ENCODE measurements at places on chromosomes 16 and 17.
A peak's percentile ranks its signal among the peaks of the same experiment; 100 is the strongest.

DNA sequence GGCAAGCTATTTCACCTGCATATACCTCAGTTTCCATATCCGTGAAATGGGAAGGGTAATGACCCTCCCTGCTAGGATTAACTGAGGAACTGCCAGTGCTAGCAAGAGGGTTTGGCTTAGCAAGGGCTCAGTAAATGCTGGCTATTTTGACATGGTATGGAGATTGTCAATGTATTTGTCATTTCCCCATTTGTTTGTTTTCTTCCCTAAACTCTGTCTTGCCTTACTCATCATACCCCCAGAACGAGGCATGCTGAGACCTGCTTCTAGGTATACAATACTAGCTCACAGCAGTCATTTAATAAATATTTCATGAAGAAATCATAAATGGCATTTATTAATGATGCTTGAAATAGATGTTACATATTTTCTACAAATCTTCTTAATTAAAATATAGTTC, 124.0 kb downstream of the DYNLRB2 start:
- DNase-seq, result no peak

DNA sequence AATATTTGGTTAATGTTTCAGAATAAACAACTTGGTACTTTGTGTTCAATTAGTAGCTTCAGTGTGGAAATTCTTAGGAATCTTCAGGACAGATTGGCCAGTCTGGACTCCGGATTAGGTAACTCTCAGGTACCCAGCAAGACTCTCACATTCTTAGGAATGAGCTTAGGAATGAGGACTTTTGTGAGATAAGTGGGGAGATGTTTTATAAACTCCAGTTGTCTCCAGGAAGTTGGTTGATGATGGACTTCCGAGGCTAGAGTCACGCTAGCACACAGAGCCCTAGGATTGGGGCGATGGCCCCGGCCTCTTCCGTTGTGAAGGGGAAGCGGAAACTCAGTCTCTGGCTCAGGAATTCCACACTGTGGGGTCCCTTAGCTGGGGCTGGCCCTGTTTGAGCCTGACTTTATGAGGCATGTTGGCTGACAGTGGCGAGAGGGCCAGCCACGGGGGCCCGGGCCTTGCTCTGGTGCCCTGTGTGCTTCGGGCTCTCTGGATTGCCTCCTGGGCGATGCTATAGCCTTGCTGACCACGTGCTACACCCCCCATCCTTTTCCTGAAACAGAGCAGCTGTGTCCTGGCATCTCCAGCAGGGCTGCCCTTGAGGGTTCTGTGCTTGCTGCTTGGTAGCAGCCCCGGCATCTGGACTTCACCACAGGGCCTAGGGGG, 32.4 kb downstream of the RAB11FIP3 start:
- DNase-seq, result no peak

DNA sequence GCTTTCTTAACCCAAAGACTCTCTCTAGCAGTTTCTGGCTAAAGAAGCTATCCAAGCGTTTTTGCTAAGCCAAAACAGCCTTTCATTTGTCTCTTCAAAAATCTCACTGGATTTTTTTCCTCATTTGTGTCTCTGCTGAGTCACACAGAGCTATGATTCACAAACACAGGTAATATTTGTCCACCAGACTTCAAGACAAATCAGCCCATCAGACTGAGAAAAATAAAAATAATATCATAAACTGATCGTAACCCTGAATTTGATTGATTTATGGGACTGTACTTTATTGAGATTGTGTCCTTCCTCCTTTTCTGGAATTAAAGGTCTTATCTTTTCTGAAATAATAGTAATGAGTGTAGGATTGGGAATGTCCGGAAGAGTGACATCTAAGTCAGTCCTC, 25.8 kb downstream of the TRIM16 start:
- DNase-seq, result no peak

- DNase-seq, result no peak
Measured at GRCh38 chr17:50642071-50642721, 7.5 kb downstream of the ABCC3 start.

GRCh38 chr16:2150418-2151187, 2.2 kb downstream of the RAB26 start:
- DNase-seq, result no peak

DNA sequence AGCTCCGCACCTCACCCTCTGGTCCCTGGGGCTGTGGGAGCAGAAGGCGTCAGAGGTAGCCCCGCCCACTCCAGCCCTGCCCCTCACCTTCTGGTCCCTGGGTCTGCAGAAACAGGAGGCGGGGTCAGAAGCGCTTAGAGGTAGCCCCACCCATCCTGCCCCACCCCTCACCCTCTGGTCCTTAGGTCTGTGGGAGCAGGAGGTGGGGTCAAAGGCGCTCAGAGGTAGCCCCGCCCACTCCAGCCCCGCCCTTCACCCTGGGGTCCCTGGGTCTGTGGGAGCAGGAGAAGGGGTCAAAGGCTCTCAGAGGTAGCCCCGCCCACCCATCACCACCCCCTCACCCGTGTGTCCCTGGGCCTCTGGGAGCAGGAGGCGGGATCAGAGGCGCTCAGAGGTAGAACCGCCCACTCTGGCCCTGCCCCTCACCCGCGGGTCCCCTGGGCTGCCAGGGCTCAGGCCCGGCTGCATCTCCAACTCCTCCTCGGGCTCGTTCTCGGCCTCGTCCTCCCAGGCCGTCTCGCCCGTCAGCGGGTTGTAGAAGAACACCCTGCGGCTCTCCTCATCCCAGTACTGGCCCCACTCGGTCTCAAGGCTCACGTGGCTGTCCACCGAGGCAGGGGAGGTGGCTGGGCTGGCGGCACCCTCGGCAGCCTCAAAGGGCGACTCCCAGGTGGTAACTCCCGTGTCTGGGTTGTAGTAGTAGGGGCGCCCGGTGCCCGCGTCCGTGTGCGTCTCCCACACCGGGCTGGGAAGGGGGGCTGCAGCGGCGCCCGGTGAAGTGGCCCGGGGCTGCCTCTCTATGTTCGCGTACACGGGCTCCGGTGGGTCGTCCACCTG, 27.2 kb downstream of the ARHGAP27 start:
- DNase-seq, result peak; percentile 95

- DNase-seq, result no peak
Measured at GRCh38 chr16:57574646-57575467, 32.4 kb downstream of the ADGRG5 start.

DNA sequence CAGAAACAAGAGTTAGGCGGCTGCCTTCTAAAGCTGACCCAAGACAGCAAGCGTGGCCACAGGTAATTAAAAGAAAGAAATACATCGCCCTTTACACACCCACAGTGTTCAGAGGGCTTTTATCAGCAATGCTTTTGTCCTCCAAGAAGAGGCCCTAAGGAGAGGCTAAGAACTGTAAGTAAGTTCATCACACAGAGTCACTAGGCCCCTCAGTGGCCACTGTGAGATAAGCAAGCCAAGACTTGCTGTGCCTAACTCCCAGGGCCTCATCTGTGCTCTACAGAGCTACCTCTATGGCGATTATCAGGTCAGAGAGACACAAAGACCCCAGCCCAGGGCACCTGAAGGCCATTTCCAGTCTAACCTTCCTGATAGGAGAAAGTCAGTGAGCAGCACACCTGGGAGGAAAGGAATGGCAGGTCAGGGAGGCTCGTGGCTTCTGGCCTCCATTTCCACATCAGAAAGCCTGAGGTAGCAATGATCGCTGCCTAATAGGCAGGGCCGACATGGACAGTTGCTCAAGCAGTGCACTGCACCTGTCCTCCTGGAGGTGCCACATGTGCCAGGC, 545.2 kb upstream of the CDH11 start:
- no peak for DNase-seq

DNA sequence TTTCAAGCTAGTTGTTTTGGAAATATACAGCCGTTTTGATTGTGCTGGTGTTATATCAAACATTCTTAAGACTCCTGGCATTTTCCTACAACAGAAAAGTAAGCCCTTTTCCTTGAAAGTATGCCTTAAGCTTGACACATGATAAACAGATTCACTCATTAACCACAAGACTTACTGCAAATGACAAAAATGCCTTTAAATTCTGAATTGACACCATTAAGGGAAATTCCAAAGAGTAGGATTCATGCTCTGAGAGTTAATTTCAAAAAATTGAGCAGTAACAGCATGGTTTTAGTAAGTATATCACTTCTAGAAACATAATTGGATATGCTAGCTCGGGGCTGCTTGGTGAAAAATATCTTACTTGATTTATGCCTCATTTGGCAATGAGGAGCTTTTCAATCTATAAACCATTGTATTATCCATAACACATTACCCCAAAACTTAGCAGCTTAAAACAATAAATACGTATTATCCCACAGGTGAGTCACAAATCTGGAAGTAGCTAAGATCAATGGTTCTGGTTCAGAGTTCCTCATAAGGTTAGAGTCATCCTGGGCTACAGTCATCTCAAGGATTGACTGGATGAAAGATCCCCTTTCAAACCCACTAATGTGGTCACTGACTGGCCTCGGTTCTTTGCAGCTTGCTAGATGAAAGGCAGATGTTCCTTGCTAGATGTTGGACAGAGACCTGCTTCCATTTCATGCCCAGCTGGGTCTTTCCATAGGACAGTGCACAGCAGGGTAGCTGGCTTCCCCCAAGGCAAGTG, 8.2 kb upstream of the PHAF1 start:
- DNase-seq, result no peak

- DNase-seq, result no peak
Measured at GRCh38 chr16:31471241-31471874, 594 bp upstream of the TGFB1I1 start.

- no peak for DNase-seq
Measured at GRCh38 chr16:47884116-47884725, 271.6 kb downstream of the ABCC12 start.

- no peak for DNase-seq
Measured at GRCh38 chr16:24652803-24653202, 76.6 kb upstream of the TNRC6A start.

- no peak for DNase-seq
Measured at GRCh38 chr16:50702725-50703124, 9.3 kb downstream of the NOD2 start.

- DNase-seq, result no peak
Measured at GRCh38 chr16:29745121-29745852, 503 bp downstream of the C16orf54 start.

DNA sequence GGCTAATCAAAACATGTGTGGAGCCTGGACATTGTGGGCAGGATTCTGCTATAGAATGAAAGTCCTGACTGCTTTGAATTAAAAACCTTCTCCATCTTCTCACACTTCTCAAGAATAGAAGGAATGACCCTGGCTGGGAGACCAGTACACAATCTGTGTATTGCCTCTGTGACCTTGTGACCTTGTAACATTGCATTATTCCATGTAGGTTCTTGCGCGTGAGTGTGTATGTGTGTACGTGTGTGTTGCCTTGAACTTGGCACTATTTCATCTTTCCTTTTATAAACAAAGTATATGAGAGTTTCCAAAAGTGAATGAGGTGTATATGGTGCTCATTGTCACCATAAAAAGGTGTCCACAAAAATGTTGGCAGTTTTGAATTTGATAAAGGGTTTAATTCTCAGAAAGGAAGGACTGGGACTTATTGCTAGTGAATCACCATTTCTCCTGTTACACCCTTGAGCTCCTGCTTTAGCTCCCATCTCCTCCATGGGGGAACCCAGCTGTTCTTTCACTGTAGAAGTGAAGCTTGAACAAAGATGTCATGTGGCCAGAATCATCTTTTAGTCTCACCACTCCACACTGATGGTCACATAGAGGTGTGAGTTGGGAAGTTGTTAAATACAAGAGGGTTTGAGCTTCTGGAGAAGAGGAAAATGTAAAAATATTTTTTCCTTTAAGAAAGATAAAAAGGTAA, 244.9 kb downstream of the FTO start:
- no peak for DNase-seq

- DNase-seq, result no peak
Measured at GRCh38 chr16:7017006-7017662, 315.5 kb upstream of the RBFOX1 start.

- DNase-seq, result no peak
Measured at GRCh38 chr17:17774009-17774881, 62.5 kb downstream of the SREBF1 start.

DNA sequence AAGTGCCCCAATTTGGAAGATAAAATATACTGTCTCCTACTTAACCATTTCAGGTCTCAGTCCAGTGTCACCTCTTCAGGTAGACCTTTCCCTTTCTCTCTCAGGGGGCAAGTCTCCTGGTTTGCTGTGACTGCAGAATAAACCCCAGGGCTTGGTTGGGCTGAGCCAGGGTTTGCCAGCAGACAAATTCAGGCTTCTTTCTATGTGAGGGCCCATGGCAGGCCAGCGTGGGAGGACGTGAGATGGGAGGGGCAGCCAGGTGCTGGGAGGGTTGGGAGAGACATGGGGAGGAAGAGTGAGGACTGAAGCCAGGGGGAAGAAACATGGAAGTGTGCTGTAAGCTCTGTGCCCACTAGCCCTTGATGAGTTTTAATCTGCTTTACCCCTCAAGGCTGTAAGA, 163.2 kb downstream of the SPECC1 start:
- no peak for DNase-seq

GRCh38 chr17:78144147-78144719, 2.0 kb upstream of the C17orf99 start:
- no peak for DNase-seq

DNA sequence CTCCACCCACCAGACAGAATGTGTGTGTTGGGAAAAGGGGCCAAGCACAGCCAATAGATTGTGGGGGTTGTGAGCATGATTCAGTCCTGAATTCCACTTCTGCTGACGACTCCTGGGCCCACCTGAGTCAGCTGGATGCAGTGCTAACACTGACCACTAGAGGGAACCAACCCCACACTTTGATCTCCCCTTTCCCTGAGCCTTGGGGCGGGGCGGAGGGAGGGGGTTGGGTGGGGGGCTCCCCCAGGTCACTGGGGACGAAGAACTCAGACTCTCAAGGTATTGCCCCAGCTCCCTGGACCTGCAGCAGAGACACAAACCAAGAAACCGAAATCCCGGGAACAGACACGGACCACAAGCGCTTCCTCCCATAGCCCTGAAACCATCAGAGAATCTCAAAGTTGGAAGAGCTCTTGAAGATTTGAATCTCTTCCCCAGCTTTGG, 621 bp upstream of the CSHL1 start:
- no peak for DNase-seq

DNA sequence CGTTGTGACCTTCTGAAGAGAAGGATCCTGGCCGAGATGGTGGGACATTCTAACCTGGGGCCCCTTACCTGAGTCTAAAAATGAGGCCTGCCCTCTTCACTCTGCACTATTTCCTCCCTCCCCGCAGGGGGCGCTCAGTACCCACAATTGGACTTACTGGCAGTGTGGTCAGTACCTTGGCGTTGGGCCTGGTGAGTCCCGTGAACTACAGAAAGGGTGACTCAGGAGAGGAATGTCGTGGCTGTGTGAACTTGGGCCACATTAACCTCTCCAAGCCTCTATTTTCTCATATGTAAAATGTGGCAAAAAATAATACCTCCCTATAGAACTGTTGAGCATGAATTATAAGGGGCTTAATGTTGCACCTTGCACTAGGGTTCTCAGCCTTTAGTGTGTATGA, 3.9 kb downstream of the RSAD1 start:
- peak; percentile 75 for DNase-seq

DNA sequence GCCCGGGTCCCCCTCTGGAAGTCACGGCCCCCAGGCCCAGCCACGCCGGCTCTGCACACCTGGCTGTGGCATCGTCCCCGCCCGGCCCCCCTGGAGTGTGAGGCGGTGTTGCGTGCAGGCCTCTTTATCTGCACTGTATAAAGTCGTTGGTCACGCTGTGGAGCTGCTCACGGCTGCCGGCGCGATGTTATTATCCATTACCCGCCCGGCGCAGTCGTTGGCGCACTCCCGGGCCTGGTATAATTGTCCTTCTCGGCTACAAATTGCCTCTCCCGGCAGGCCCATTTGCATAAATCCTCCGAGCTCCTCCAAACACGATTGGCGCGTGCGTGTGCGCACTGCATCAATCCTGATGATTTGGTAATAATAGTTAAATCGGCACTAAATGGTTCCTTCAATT, 57.8 kb downstream of the BAHCC1 start:
- DNase-seq, result no peak

- no peak for DNase-seq
Measured at GRCh38 chr16:31335431-31335830, 19.5 kb upstream of the ITGAX start.

GRCh38 chr17:31144836-31145235, 50.1 kb downstream of the NF1 start:
- DNase-seq, result no peak
